ENCODE measurements at places on chromosomes 13 and 19.

GRCh38 chr13:60152904-60153303, 10.8 kb downstream of the DIAPH3 start:
- no peak for DNase-seq

DNA sequence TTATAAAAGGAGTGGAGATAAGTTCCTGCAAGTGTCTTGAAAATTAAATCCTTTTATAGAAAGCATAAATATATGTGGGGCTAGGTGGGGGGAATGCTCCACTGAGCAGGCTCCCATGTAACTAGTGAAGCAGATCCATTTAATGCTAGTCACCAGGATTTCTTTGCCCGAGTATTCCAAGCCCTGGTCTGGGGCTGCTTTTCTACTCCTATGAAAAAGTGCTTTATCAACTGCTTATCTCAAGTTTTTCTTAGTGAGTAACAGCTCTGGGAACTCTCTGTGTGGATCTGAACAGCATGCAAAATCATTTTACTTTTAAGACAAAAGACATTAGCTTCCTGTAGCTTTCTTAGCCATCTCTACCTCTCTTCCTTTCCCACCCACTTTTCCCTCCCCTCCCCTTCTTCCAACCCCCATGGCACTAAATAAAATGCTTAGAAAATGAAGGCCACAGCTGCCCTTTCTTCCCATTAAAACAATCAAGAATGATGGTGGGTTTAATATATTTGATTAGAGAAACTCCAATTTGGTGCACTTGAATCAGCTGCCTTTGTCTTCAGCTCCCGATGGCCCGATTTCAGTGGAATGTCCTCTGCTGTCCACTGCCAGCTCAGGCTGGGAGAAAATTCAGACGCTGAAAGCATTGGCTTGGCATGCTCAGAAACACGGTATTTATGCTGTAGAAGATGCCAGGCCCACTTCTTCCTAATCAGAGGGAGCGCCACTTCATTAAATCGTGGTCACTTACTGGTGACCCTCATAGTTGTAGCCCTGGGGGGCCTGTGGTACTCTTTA, 475.1 kb downstream of the FOXO1 start:
- no peak for DNase-seq

- no peak for DNase-seq
Measured at GRCh38 chr13:28043224-28043623, 54.7 kb upstream of the URAD start.

DNA sequence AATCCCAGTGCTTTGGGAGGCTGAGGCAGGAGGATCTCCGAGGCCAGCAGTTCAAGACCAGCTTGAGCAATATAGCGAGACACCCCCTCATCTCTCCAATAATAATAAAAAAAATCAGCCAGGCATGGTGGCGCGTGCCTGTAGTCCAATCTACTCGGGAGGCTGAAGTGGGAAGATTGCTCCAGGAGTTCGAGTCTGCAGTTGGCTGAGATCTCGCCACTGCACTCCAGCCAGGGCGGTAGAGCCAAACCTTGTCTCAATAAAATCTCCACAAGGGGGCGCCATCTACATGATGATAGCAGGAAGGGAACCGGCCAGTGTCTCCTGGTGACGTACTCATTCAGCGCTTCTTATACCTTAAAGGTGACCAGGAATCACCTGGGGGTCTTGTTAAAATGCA, 13.6 kb upstream of the C5AR1 start:
- peak; percentile 84 for DNase-seq

DNA sequence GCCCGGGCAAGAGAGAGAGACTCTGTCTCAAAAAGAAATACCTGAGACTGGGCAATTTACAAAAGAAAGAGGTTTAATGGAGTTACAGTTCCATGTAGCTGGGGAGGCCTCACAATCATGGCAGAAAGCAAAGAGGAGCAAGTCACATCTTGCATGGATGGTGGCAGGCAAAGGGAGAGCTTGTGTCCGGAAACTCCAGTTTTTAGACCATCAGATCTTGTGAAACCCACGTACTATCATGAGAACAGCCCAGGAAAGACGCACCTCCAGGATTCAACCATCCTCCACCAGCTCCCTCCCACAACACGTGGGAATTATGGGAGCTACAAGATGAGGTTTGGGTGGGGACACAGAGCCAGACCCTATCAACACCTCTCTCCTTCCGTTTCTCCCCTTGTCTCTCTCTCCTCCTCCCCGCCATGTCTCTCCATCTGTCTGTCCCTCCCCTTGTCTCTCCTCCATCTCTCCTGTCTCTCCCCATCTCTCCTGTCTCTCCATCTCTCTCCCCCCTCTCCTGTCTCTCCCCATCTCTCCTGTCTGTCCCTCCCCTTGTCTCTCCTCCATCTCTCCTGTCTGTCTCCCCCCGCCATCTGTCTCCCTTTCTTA, 10.0 kb downstream of the POLR2E start:
- DNase-seq = no peak

DNA sequence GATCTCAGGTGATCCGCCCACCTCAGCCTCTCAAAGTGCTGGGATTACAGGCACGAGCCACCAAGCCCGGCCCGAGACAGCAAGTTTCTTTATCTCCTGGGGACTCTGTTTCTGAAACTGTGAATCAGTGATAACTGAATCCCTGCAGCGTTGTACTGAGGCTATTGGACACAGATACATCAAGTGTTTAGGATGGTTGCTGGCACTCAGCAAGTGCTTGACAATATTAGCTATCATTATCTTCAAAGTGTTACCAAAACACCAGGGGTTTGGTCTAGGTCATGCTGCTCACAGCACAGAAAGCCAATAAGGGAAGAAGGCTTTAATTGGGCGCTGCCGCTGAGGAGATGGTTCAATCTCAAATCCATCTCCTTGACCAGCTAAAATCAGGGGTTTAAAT, 20.5 kb upstream of the PNMA8C start:
- DNase-seq = no peak

DNA sequence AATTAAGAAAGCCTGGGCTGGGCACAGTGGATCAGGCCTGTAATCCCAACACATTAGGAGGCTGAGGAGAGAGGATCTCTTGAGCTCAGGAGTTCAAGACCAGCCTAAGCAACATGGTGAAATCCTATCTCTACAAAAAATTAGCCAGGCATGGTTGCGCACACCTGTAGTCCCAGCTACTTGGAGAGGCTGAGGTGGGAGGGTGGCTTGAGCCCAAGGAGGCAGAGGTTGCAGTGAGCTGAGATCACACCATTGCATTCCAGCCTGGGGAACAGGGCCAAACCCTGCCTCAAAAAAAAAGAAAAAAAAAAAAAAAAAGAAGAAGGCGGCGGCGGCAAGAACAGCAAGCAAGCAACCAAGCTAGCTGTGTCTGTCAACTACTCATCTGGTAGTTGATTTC, 26.7 kb downstream of the TSC22D1 start:
- no peak for DNase-seq

GRCh38 chr13:111383591-111384440, 63.4 kb downstream of the TEX29 start:
- no peak for DNase-seq

GRCh38 chr19:47158367-47158791, 27.7 kb downstream of the SAE1 start:
- DNase-seq = no peak

GRCh38 chr19:42206871-42207755, 10.4 kb downstream of the DEDD2 start:
- DNase-seq = no peak

DNA sequence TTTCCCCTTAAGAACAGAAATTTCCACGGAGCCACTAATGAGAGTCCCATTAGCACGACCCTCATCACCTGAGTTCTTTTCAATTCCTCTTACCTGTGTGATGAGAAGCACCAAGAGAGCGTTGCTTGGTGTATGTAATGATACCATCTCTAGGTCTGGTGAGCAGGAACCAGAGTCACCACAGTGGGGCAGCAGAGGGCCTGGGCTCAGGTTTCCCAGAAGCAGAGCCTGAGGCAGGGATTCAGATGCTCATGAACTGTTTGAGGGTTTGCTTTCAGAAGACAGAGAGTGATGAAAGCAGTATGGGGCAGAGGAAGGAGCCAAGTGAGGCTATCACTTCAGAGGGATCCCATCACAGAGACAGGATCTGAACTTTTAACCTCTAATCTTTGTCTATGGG, 3.1 kb upstream of the PTPRH start:
- no peak for DNase-seq

DNA sequence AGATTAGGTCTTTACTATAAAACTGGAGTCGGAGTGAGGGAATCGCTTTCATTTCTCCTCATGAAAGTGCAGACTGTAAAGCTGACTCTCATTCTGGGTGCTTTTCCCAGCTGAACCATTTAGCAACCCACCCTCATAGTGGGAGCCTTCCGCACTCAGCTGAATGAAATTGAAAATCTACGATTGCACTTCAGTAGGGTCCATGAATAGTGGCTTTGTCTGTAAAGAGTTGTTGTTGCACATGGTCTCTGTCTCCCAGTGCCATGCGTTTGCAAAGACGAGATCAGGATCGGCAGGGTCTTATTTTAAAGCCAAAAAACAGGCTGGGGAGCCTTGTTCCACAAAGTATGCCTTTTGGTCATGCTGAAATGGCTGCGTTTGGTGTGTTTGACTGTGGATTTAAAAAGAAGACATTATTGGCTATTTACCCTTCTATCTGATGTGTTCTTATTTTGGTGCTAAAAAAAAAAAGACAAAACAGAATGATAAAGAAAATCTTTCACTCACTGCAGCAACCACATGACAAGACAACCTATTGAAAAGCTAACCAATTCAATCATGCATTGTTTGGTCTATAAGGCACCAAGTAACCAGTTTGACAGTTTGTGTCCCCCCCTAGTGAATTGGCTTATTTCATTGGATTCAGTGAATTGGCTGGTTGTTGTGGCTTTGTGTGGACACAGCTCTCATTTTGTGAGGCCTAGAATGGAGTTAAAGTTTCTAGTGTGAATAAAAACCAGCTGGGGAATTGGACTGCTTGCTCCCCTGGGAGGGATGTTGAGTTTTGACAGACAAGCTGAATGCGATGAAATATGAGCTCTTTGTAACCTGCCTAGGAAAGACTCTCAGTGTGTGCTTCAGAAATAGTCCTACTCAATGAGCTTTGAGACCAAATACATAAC, 65.6 kb downstream of the ARHGAP35 start:
- DNase-seq = peak; percentile 60

GRCh38 chr13:75418997-75419396, 63.0 kb downstream of the TBC1D4 start:
- DNase-seq = no peak

DNA sequence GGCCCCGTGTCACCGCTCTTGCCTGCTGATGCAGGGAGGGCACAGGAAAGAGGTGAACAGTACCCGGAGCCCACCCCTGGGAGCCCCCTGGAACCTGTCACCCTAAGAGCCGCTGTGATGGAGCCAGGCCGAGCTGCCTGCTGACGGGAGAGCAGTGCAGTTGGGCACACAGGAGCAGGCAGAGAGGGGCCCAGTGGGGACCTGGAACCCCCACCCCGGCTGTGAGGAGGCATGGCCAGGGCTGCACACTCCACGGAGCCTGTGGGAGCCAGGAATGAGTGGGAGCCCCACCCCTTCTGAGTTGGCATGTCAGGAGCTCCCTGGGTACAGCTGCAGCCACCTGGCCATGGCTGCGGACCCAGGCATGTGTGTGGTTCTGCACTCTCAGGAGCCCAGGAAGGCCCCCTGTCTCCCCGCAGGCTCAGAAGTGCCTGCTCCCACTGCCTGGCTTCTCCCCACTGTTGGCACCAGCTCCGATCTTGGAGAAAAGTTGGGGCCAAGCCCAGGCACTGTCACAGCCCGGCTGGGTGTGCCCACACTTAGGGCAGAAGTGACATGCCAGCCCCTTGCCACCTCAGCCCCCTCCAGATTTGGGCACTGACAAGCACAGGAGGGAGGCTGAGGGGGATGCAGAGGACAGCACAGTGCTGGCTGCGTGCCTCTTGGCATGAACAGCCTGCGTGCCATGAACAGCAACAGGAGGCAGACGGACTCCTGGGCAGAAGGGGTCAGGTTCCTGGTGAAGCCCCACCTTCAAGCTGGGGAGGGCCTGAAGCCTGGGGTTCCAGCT, 6.3 kb downstream of the CFAP97D2 start:
- DNase-seq = no peak

DNA sequence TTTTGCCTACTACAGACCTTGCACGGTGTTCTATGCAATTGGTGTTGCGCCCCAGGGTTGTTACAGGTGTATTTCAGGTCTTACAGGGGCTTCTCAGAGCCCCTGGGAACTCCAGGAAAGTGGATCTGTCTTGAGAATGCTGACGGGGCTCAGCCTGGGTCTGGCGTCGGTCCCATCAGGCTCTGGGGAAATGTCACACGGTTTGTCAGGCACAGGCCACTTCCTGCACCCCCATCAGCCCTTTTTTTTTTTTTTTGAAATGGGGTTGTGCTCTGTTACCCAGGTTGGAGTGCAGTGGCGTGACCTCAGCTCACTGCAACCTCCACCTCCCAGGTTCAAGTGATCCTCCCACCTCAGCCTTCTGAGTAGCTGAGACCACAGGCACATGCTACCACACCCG, 13.2 kb downstream of the CLEC4G start:
- no peak for DNase-seq

Measured in NCI-H1436 (cell line).